ENCODE measurements at places on chromosomes 2 and 18. TPM values are rescaled to one million over a fixed set of nuclear protein-coding genes. Genes with fewer than 3 reads are reported as not detected.

STAT1 gene
- 94.4 TPM for total RNA-seq

CPS1 gene
- 4.8 TPM for total RNA-seq

DSC1 gene
- total RNA-seq, result not detected

DNER gene
- total RNA-seq, result 0.65 TPM

STEAP3 gene
- total RNA-seq, result 53.1 TPM

REG1B gene
- not detected for total RNA-seq
